Esophagus muscularis mucosa (tissue), 4 donors: ENCODE measurements at places on chromosomes 6 and 20. TPM values are rescaled to one million over a fixed set of nuclear protein-coding genes. Genes with fewer than 3 reads are reported as not detected.

RTEL1 gene
- total RNA-seq: 13.4 TPM

DNA sequence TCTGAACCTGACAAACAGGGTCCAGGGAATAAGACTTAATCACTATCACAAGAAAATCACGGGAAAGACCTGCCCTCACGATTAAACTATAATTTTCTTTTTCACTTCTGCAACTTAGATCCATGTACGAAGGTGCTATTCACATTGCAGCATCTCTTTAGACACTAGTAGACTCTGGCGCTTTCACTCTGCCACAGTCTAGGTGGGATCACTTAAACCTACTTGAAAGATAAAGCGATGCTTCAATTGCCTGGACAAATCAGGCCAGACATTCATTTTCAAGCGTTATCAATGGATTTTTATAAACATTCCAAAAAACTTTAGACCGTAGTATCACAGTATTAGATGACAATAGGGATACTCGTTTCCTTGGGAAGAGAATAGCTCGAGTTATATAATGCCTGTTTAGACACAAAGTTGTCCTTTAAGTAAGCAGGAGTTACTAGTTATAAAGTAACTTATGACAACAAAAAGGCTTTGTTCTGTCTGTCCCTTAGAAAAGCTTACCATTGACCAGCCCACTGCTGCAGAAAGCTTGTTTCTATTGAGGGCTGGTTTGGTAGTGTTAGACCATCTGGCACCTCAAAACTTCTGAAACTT is 367.3 kb downstream of the UTRN start:
- no peak overlapping the region for H3K4me3 ChIP-seq
- no peaks in the 10 kb centered on the region for H3K27me3 ChIP-seq
- no peak overlapping the region for H3K27ac ChIP-seq

CYP24A1 gene
- not detected for total RNA-seq

DNA sequence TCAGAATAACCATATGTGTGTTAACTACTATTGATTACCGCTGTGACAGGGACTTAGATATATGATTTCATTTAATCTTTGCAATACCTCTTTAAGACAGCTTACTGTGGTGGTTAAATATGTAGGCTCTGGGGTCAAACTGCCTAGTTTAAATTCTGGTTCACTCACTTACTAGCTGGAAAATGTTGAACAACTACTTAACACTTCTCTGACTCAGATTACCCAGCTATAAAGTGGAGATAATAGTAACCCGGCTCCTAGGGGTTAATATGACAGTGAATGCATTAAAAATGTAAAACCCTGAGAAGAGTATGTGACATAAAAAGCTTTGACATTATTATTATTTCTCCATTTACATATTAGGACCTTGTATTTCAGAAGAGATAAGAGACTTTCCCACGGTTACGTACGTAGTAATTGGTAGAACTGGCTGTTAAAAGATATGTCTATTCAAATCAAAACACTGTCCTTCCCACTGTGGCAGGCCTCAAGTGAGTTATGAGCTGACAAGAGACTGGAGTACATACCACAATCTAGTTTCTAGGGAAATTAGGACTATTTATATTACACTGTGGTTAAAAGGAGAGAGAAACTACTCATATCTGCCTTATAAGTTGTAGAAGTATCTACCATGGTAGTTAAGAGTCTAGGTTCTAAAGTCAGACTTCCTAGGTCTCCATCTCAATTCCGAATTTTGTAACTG is 4.4 kb upstream of the PLCB1 start:
- H3K4me3 ChIP-seq: no peak overlapping the region
- no peaks in the 10 kb centered on the region for H3K36me3 ChIP-seq
- H3K4me1 ChIP-seq: peaks cover 53% of the 10 kb centered on the region
- no peaks in the 10 kb centered on the region for H3K27me3 ChIP-seq
- no peak for DNase-seq

GRCh38 chr20:973785-974194 is 28.3 kb downstream of the RSPO4 start:
- no peaks in the 10 kb centered on the region for H3K27me3 ChIP-seq
- H3K4me1 ChIP-seq: no peaks in the 10 kb centered on the region
- H3K27ac ChIP-seq: no peak overlapping the region
- no peaks in the 10 kb centered on the region for H3K36me3 ChIP-seq
- no peak for DNase-seq

DNA sequence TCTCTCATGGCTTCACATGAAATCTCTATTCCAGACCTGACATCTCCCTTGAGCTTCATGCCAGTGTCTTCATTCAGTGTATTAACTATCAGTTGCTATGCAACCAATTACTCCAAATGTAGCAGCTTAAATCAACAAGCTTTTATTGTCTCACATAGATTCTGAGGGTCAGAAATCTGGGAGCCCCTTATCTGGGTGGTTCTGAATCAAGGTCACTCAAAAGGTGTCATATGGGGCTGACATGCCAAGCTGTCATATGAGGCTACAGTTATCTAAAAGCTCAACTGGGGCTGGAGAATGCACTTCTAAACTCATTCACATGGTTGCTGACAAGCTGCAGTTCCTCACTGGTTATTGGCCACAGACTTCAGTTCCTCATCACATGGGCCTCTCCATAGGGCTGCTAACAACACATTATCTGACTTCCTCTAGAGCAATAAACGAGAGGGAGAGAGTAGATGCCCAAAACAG is 7.3 kb upstream of the CGA start:
- H3K36me3 ChIP-seq: no peaks in the 10 kb centered on the region
- H3K4me3 ChIP-seq: no peak overlapping the region
- H3K4me1 ChIP-seq: no peaks in the 10 kb centered on the region
- DNase-seq: no peak

- H3K4me3 ChIP-seq: no peak overlapping the region
- no peak overlapping the region for H3K27ac ChIP-seq
- no peak for DNase-seq
- H3K4me1 ChIP-seq: no peaks in the 10 kb centered on the region
- H3K27me3 ChIP-seq: no peaks in the 10 kb centered on the region
- H3K36me3 ChIP-seq: no peaks in the 10 kb centered on the region
Observed at GRCh38 chr6:116218172-116218633, 35.7 kb downstream of the TSPYL4 start.

- no peaks in the 10 kb centered on the region for H3K27me3 ChIP-seq
- no peak for DNase-seq
- H3K27ac ChIP-seq: no peak overlapping the region
- H3K4me1 ChIP-seq: peaks cover 9% of the 10 kb centered on the region
Observed at GRCh38 chr6:140731741-140732140, 1357.3 kb upstream of the CITED2 start.

DNA sequence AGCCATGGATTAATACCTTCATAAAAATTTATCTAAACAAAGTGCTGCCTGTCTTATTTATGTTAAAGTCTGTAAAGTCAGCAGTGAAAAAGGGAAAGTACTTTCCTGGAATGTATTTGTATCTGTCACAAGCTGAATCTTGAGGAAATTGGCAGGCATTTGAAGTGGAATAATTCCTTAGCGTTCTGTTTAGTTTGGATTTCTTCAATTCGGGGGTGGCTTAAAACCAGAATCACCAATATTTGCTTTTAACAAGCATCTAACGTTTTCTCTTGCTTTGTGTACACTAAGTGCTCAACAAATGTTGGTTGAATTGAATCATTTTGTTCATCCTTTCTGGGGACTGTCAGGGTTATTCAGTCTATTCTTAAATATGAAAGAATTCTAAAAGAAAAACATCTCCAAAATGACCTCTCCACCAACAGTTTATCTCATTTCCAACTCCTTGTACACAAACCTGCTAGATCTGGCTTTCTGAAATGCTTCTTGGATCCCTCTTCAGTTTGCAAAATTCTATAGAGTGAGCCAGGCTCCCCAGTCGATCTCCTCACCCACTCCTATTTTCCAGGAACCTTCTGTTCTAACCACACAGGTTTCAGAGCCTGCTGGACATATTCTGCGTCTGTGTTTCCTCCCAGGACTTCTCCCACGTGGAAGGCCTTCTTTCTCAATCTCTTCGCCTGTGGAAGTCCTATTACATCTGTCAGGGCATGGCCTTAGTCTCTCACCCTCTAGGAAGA is 2.0 kb upstream of the NPEPL1 start:
- peaks cover 4% of the 10 kb centered on the region for H3K36me3 ChIP-seq
- DNase-seq: no peak
- peak overlapping the region; percentile 96 for H3K27ac ChIP-seq
- H3K4me3 ChIP-seq: no peak overlapping the region
- peaks cover 30% of the 10 kb centered on the region for H3K4me1 ChIP-seq
- H3K27me3 ChIP-seq: no peaks in the 10 kb centered on the region

GRCh38 chr6:136468711-136469110 is 81.5 kb downstream of the MAP7 start:
- no peaks in the 10 kb centered on the region for H3K4me1 ChIP-seq
- no peak overlapping the region for H3K27ac ChIP-seq
- no peaks in the 10 kb centered on the region for H3K36me3 ChIP-seq
- H3K4me3 ChIP-seq: no peak overlapping the region
- no peak for DNase-seq
